ENCODE measurements at places on chromosomes 16 and 17. TPM values are rescaled to one million over a fixed set of nuclear protein-coding genes. Genes with fewer than 3 reads are reported as not detected.

Gene HBQ1
- total RNA-seq = not detected

Gene CDK5R1
- total RNA-seq = 4.6 TPM

Gene TNS4
- 3.5 TPM for total RNA-seq

Gene PIRT
- not detected for total RNA-seq

Gene WNK4
- total RNA-seq = 0.77 TPM

Gene PSME3IP1
- 137 TPM for total RNA-seq

Gene KRTAP3-1
- total RNA-seq = not detected

Gene TNFRSF17
- not detected for total RNA-seq

Gene CETP
- not detected for total RNA-seq

Gene KRT39
- total RNA-seq = not detected

Gene RNF222
- 0.10 TPM for total RNA-seq

Gene USP6
- total RNA-seq = 0.05 TPM

Gene PPP1R27
- total RNA-seq = not detected

Gene KCNH4
- 0.15 TPM for total RNA-seq

Gene TBX4
- total RNA-seq = not detected

Gene NOXO1
- 0.89 TPM for total RNA-seq

Gene TMC8
- 331 TPM for total RNA-seq

Gene MMD
- total RNA-seq = 28.9 TPM

Gene MAZ
- 590 TPM for total RNA-seq

Gene EVPLL
- total RNA-seq = not detected

Gene SCGB1C2
- total RNA-seq = not detected

Gene ZMYND15
- total RNA-seq = 0.07 TPM

Gene FNDC8
- not detected for total RNA-seq

Gene SSTR5
- not detected for total RNA-seq

Gene SLC12A3
- total RNA-seq = not detected

Gene MPP3
- total RNA-seq = not detected

Gene NOG
- 0.37 TPM for total RNA-seq

Gene SYCE1L
- total RNA-seq = 11.1 TPM

Gene TBC1D10B
- 63.9 TPM for total RNA-seq

Gene ASPA
- not detected for total RNA-seq

Gene GSDMA
- total RNA-seq = 1.5 TPM
